ENCODE measurements at places on chromosomes 2 and 18.

DNA sequence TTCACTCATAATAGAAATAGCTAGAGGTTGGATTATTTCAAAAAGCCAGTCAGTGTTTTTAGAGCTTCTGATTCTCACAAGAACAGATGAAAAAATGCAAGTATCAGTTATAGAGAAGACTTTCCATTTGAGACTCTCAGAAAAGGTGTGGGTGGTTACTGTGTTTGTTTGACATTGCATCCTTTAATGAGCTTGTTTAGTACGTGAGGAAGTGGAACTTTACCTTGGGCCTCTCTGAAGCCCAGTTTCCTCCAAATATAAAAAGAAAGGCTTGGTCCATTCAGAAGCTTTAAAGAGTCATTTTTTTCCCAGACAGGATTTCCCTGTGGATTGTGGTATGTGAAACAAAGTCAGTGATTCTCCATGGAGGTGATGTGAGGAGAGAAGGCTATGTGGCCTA, 89.9 kb upstream of the RANBP2 start:
- DNase-seq, result no peak

DNA sequence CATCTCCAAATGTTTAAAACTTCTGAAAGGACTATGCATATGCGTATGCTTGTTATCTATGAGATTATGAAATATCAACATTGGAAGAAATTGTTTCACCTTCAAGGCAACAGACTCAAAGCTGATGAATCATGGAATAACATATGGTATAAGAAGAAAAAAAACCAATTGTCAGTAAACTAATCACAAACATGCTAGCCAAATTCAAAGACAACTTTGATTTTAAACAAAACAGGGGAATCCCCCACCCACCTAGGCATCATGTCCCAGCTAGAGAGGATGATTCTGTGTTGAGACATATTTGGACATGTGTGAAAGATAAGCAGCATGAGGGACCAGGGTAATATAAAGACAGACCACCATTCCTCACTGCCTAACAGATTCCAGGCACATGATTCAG, 147.7 kb downstream of the WDPCP start:
- no peak for DNase-seq

- DNase-seq, result peak; percentile 18
These were observed 20.1 kb upstream of the TTC39C start for GRCh38 chr18:23994361-23994902.

- no peak for DNase-seq
These were observed 169.7 kb upstream of the GLI2 start for GRCh38 chr2:120565929-120566328.

GRCh38 chr2:157890969-157891642, 15.0 kb upstream of the ACVR1 start:
- no peak for DNase-seq

DNA sequence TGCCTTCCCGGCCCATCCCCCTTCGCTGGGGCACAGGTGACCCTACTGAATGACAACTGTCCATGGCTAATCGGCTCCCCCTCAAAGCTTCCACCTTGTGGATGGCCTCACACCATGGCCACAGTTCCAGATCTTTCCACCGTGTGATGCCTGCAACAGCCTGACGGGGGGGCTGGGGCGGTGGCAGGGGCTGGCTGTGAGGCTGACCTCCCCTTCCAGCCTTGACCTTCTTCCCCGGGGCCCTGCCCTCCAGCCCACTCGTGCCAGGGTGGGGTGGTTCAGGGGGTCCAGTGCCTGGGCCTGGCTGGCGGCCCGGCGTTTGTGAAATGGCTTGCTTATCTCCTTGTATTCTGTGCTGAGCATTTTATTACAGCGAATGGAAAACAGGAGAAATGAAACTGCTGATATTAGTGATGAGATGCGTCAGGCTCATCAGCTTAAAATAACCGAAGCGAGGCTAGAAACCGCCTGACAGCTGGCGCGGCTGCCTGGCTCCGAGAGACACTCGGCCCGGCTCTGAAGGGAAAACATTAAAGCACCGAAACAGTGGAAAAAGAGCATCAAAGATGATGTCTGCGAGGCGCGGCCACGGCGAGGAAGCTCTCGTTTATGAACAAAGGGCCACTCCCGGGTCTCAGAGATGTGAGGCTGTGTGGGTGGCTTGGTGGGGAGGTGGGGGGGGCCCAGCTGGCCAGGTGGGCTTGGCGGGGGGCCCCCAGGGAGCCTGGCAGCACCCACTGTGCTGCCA, 916 bp upstream of the PDCD1 start:
- no peak for DNase-seq

GRCh38 chr2:16621316-16621715, 44.3 kb downstream of the CYRIA start:
- DNase-seq, result no peak

DNA sequence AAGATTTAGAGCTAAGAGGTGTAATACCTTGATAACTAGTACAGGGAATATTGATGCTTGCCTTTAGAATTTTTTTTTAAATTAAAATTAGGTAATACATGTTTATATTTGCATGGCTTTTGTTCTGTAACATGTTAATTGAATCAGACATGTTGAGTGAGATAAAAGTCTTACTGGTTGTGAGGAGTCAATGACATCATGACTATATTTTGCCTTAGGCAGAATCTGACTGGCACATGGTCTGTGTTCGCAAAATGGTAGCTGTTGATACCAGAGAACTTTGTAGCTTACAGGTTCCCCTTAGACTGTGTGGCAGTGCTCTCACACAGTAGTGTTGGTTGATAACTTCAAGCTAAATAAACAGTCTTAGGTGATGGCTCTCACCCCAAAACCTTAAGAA, 199.7 kb downstream of the PTPRM start:
- DNase-seq, result no peak

DNA sequence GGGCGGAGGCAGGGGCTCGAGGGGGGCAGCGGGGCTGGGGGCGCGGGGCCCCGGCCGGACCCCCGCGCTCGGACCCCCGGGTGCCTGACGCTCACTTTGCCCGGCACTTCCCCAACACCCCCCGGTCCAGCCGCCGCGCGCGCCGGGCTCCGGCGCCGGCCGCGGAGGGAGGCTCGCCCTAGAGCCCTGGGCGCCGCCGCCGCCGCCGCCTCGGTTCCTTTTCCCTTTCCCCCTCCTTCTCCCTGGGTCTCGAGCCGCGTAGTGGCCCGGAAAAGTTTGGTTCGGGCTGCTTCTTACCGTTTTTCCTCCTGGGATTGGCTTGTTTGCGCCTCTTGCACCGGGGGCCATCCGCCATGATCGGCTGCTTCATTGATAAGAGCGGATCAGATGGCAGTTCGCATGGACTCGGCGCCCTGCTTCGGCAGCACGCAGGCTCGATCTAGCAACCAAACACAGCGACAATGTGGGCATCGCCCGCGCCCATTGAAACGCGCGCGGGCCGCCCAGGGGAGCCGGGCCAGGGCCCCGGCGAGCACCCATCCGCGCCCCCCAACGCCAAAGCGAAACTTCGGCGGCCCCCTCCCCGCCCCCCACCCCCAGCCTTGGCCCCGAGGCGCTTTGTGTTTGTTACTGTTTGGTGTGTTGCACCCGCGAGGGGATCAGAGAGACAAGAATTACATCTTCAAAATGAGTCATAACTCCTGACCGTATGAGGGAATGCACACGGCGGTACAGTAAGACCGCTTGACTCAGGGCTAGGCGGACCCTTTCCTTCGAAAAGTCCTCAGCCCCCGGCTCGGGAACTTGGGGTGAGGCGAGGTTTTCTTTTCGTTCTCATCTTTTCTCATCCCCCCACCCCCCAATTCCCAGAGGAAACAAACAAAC, 2.7 kb downstream of the ZEB2 start:
- no peak for DNase-seq

GRCh38 chr2:9668687-9669345, 38.0 kb upstream of the YWHAQ start:
- no peak for DNase-seq

GRCh38 chr2:127626175-127626574, 19.8 kb upstream of the GPR17 start:
- DNase-seq, result no peak

GRCh38 chr2:70005752-70006446, 44.5 kb upstream of the ASPRV1 start:
- no peak for DNase-seq

DNA sequence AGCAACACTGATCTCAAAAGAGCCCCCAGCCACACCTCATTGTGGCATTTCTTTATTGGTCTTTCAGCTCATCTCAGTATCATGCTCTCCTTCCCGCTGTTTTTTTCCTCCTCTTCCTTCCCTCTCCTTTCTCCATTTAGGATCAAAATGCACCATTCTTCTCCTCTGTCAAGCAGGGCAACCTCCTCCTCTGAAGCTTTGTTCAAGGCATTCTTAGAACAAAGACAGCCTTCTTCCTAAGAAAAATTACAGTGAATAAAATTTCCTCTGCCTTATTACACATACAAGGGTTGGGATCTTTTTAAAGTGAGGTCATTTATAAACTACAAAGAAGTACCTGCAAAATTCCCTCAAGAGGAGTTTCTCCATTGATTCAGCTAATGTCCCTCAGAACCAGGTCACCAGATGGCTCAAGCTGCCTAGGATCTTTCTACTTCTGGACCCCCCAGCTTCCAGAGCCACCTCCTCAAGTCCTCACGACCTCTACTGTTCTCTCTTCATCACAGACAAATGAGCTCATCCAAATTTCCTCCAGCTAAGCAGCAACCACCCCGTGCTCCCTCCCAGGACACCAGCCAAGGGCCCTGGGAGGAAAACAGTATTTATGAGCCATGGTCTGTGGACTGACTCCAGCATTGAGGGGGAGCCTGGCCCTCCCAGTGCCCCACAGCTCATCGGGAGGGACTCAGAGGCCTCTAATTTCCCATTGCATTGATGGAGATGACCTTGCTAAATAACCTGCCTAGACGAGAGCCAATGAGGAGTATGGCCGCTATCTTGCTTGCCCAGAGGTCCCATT, 18.0 kb downstream of the SFXN5 start:
- DNase-seq, result no peak

GRCh38 chr2:183244300-183244844, 120.1 kb downstream of the NUP35 start:
- DNase-seq, result no peak

GRCh38 chr2:129645335-129645734, 334.1 kb upstream of the RAB6C start:
- no peak for DNase-seq

GRCh38 chr2:40298026-40298425, 153.9 kb downstream of the SLC8A1 start:
- DNase-seq, result no peak

DNA sequence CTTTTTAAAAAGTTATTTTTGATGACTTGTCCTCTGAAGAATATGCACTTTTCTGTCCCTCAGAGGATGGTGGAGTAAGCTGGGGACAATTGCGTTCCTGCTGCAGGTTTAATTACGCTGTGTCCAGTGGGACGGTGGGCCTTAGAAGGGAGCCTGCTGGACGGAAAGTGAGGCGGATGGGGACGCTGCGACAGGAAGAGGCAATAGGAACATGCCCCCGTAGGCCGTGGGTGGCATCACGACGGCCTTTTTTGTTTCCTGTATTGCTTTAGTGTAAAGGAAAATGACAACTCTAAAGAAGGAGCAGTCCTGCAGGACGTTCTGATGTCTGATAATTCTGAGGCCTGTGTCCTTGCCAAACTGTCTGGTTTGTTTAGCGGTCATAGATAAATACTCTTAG, 121.6 kb downstream of the NFATC1 start:
- DNase-seq, result no peak

DNA sequence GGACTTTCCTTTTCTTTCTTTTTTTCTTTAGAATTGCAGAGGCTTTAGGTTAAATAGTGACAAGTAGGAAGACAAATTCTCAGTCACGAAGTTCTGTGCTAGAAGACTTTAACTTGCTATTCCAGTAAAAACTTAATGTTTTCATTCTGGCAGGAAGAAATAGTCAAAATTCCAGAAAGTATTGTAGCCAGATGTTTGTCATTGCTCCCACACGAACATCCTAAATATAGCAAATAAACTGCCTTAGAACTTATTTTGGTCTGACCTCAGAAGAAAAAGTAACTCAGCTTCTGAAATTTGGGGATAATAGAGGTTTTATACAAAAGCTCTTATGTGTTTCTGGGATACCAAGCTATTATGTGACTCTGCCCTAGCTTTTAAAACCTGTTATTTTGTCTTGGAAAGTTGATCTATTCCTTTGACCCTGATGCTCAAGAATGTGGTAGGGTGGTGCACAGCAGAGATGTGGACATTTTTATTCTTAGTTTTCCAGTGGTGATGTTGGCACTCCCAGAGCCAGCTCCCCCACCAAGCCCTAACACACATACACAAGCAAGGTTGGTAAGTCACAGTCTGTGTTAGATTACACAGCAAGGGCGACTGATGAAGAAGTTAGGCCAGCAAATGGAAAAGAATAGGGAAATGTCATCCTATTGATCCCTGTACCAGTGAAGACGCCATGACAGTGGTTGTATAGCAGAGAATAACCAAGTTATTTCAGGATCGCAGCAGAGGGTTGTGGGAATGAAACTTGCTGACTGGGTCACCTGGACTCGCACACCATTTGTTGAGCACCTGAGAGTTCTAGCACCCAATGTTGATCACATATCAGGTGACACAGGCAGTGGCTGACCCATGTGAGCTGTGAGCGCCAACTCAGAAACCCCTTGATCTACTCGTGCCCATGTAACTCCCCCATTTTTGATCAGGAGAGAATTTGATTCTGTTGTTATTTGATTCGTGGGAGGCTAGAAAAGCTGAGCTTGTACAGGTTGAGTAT, 23.7 kb downstream of the FARP2 start:
- no peak for DNase-seq

DNA sequence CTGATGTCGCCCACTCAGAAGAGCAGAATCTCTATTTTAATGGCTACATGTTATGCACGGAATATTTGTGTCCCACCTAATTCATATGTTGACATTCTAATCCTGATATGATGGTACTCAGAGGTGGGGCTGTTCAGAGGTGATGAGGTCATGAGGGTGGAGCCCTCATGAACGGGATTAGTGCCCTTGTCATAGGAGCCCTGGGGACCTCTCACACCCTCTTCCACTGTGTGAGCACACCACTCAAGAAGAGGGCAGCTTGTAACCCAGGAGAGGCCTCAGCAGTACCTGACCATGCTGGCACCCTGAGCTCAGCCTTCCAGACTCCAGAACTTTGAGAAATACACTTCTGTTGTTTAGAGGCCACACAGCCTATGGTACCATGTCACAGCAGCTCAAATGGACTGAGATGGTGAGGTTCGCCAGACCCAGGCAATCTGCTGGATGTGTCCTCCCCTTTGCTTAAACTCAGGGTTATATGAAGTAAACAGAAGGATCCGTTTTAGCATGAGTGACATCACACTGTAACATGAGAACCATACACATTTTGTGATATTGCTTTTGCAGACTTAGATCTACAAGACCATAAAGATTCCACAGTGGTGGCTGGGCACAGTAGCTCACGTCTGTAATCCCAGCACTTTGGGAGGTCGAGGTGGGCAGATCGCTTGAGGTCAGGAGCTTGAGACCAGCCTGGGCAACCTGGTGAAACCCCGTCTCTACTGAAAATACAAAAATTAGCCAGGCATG, 48.7 kb downstream of the ATOH8 start:
- no peak for DNase-seq

DNA sequence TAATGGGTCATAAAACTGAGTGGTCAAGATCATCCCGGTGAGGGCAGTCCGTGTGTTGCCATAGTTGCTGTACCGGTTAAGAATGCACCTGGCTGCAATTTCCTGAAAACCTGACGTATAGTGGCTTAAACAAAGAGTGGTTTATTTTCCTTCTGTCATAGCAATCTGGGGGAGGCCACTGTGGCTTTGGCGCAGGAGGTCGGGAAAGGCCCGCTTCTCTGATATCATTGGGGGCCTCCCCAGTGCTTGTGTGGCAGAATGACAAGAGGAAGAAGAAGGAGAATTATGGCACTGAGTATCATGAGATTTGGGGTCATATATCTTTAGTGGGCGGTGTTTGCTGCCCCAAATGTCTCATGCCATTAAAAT, 4.4 kb downstream of the C2orf92 start:
- no peak for DNase-seq
